ENCODE measurements at places on chromosomes 4 and X.

DNA sequence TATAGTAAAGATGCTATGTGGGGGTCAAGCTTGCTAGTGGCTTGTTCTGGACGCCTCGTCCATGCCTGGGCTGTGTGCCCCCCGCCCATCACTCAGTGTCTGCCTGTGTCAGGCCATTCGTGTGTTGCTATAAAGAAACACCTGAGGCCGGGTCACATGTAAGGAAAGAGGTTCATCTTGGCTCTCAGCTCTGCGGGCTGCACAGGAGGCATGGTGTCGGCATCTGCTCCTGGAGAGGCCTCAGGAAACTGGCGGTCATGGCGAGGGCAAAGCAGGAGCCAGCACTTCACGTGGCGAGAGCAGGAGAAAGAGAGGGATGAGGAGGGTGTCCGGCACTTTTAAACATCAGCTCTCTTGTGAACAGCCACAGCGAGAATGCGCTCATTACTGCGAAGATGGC lies 25.2 kb downstream of the PIGG start:
- DNase-seq, result no peak

- DNase-seq, result peak; percentile 0
These were observed 600 bp downstream of the RADX start for GRCh38 chrX:106612393-106612763.

- DNase-seq, result no peak
These were observed 74.9 kb upstream of the MAOA start for GRCh38 chrX:43581167-43581566.

DNA sequence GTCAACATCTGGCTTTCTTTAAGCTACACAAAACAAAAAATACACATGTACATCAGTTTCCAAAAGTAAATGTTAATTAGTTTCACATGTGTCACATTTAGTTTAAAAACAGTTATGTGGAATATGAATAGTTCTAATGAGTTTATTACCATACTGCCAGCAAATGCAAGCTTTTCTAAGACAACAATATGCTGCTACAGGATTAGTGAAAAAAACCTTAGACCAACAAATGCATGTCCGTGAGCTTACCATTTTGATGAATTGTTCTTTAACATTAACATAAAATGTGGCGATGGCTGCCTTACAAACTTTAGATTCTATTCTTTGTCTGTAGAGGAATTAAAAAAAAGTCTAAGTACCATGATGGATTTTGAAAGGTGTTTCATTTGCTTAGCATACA lies 31.8 kb downstream of the CENPU start:
- DNase-seq, result no peak

DNA sequence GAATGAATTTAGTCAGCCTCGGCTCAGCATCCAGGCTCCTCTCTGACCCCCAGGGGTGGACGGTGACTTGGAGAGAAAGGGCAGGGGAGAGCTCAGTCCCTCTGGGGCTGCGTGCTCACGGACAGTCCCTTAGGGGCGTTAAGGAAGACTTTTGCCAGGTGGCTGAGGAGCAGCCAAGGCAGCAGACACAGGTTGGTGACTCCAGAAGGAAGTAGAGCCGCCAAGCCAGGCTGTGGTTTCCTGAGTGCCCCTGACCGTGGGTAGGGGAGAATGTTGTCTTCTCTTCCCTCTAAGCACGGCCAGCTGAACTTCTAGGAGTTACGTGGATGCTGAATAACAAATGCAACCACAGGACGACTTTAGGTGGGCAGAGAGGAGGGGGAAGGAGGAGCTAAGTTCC lies 91.0 kb upstream of the MTM1 start:
- peak; percentile 41 for DNase-seq

- no peak for DNase-seq
These were observed 301.7 kb upstream of the DIPK2B start for GRCh38 chrX:45502396-45502795.

DNA sequence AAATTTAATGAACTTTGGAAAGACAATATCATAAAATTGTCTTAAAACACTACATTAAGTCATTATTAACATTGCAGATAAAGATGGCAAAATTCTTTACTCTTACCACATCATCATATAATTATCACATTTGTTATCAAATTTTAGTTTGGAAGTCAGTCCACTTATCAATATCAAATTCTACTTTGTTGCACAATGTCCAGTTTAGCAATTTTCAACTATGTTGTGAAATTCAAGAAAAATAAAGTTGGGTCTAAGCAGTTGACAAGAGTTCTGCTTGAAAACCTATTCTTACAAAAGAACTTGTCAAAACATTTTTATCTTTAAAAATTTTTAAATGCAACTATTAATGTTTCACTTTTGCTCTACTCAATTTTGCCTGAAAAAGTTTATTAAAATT lies 44.7 kb upstream of the TET2 start:
- no peak for DNase-seq

GRCh38 chrX:130321550-130321949 lies 18.2 kb upstream of the SLC25A14 start:
- no peak for DNase-seq

DNA sequence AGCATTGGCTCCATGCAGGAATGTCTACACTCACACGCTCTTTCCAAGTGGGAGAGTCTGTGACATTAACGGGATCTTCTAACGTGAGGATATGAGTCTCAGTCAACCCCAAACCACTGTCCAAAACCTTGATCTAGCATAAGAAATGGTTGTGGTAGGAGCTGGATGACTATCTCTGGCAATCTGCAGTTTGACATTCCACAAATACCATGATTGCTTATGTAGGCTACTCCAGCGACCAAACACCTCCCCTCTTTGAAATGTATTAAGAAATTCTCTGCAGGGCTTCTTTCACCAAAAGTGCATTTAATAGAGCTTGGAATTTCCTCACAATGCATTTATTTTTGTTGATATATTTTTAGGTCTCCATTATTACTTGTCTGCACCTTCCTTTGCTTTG lies 14.1 kb upstream of the STX18 start:
- peak; percentile 57 for DNase-seq

- no peak for DNase-seq
These were observed 302.9 kb upstream of the FAM241A start for GRCh38 chr4:111842336-111842735.

DNA sequence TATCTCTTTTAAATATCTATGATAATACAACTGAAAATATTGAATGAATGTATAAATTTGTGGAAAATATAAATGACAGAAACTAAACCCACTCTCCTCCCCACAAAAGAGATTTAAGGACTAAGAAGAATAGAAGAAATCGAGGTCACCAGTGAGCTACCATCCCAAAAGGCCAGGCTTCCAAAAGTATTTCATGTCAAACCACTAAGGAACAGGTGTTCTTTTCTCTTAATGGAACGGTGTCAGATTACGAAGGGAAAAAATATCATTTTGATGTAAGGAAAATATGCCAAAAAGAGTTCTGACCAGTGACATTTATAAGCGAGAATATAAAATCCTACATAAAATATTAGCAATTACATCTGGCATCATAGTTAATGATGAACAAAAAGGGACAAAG lies 13.6 kb upstream of the TCEAL4 start:
- DNase-seq, result peak; percentile 60

DNA sequence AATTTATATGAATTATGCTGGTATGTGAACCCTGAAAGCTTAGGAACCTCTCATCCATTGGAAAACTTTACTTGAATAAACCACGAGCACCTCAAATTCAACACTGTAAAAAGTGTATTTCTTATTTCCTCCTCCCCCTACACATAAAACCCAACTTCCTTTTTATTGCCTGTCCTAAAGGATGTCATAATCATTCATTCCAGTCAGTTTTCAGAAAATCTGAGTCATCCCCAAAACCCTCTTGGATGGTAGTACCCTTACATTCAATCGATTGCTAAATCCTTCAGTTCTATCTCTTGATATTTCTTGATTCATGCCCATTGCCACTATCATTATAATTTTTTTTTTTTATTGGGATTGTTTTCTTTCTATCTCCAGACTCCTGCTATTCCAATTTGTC lies 91.1 kb upstream of the ATP8A1 start:
- DNase-seq, result no peak

DNA sequence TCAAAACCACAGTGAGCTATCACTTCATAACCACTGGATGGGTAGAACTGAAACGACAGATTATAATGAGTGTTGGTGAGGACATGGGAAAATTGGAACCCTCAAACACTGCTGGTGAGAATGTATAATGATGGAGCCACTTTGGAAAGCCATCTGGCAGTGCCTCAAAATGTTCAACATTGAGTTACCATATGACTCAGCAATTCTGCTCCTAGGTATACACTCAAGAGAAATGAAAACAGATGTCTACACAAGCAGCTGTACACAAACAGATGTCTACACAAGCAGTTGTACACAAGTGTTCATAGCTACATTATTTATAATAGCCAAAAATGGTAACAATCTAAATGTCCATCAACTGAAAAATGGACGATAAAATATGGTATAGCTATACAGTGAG lies 143.9 kb downstream of the PDGFRA start:
- no peak for DNase-seq

DNA sequence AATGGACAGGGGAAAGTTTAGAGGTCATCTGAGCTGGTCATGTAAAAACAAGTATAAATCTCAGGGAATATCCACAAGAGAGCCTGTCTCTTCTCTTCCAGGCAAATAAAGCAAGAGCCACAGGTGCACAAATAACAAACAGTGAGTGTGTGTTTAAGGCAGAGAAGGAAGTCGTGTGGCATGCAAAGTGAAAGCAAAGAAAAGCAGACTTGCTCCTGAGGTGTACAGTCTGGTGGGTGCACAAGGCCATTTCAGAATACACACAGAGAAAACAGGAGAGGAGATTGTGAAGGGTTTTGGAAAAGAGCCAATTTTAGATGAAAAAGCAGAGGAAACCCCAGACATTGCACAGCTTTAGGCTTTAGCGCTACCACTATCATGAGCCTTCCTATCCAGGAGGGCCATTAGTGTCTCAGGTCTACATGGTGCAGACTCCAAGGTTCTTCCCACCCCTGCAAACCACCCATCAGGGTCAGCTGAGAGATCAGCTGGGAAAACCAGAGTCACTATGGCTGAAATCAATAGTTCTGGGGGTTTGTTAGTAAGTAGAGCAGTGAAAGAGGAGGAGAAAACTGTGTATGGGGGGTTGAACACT lies 355.8 kb downstream of the KLHL4 start:
- DNase-seq, result no peak

- peak; percentile 83 for DNase-seq
These were observed 115.1 kb downstream of the PPP3CA start for GRCh38 chr4:101232074-101232776.

DNA sequence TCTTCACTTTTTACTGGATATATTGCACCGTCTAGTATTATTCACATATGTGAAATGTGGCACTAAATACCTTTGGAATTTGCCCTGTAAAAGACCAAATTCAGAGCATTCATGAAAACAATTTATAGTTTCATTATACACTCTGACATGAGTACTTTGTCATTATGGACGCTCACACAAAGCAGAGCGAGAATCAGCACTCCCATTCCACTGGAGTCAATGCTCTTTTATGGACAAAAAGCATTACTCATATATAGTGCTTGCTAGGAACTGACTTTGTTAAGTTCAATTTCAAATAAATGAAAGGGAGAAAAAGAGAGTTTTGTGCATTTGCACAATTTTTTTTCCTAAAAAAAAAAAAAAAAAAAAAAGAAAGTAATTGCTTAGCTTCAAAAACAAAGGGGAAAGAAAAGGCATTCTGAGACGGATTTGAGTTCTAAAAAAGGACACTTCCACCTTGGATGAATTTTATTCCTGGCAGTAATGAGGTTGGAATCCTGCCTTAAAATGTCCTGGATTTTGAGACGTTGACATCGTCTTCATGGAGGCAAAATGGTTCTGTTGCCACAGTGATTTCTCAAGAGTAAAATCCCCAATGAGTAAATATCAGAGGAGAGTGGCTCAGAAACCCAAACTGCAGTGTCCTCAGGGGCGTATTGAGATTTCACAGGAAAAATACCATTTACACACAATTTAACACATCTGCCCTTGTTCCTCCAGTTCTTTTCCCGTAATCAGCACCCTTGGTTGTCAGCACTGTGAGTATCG lies 34.8 kb downstream of the CCDC149 start:
- DNase-seq, result no peak

DNA sequence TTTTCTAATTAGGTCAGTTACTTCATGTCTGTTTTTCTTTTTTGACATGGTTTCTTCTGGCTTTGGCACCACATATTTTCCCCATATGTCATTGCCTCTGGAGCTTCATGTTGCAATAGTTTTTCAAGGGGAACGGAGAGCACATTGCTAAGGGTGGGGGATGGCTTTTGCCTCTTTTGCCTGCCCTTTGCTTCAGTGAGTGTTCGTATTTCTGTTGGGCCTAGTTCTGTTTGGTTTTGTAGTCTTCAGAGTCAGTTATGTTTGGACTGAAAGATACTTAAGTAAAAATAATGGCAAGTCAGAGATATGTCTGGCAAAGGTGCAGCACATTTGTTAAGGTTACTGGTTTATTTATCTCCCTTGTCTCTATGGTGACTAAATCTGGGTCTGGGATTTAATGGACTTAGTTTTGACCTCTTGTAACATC lies 29.1 kb downstream of the FHL1 start:
- DNase-seq, result peak; percentile 68

DNA sequence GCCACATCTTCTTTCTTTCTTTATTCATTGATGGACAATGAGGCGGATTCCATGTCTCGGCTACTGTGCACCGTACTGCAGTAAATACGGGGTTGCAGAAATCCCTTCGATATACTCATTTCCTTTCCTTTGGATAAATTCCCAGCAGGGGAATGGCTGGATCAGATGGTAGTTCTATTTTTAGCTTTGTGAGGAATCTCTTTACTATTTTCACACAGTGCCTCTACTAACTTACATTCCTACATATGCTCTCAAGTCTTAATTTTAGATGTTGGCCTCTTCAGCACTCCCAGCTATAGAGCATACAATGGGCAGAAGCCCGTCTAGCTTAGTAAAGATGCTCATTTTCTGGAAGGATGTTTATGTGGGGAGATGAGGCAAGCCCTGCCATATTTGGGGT lies 317.4 kb downstream of the ASMT start:
- DNase-seq, result peak; percentile 62

GRCh38 chr4:184444215-184444952 lies 30.0 kb downstream of the IRF2 start:
- no peak for DNase-seq

GRCh38 chrX:129744861-129745321 lies 6.1 kb downstream of the XPNPEP2 start:
- no peak for DNase-seq
